ENCODE measurements at places on chromosomes 16 and 17.

- DNase-seq, result no peak
Measured at GRCh38 chr16:67170168-67170948, at the start of gene NOL3. Gene NOL3, plus strand, starts transcription at chr16:67170538.

DNA sequence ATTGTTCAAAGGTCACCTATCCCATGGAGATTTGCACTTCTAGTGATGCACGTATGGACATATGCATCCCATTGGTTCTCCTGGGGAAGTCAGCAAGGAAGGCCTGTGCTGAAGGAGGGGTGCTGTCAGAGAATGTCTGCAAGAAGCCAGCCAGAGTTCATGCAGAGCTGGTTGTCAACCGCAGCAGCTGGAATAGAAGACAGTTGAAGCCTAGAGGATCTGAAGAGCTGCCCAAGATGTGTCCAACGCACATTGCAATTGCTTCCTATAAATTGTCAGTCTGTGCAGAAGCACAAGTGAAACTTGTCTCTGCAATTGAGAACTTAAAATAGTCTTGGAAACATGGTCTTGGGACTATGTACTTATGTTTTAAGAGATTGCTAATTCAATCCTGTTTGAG lies 82.1 kb upstream of the CNTNAP4 start:
- DNase-seq, result no peak

GRCh38 chr16:50025537-50025931 lies 509 bp downstream of the CNEP1R1 start:
- no peak for DNase-seq

DNA sequence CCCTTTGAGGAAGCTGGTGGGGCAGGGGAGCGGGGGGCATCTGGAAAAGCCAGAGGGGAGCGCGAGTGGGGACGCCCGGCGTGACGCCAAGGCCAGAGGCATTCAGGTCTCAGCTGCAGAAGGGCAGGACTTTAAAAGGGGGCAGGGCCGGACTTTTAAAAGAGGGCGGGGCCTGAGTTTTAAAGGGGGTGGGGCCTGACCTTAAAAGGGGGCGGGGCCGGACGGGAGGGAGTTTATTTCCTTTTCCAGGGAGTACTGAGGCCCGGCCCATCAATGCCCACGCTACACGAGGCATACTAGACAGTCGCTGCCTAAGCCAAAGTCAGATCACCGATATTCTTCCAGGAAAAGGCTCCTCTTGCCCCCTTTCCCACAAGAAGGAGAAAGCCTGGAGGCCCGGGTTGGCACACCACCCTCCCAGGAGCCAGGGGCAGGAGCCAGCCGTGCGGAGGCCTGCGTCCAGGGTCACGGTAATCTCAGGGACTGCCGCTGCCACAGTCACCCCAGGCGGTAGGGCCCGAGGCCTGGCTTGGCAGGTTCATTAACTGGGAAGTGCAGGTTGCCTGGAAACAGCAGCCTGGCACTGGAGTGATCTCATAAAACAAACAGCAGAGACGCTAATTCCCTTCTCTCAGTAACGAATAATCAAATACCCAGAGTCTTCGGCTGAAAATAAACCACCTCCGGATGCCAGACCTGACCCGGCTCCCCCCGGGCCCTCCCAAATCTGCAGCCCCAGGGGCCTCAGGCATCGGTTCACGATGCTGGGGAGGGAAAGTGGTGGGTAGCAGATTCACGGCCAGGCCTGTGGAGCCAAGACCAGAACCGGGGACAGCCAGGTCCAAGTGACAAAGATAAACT lies 90.7 kb downstream of the TIMM22 start:
- DNase-seq, result peak; percentile 70

DNA sequence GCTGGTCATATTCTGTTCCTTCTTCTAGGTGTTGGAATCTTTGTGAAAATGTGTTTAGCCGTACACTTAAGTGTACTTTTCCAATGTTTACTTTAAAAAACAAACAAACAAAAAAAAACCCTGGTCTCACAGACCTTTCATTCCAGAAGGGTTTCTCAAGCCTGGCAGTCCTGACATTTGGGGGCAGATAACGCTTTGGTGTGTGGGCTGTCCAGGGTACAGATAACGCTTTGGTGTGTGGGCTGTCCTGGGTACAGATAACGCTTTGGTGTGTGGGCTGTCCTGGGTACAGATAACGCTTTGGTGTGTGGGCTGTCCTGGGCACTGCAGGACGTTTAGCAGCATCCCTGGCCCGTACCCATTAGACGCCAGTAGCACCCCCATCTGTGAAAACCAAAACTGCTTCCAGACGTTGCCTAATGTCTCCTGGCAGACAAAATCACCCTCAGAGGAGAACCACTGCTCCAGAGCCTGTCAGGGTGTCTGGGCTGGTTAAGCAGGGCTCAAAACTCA lies 15.2 kb upstream of the FLCN start:
- DNase-seq, result no peak

Data from NCI-H1417 treated with DMSO at 0.1 percent for 48 hours (cell line).